ENCODE measurements at places on chromosomes 4 and X.

DNA sequence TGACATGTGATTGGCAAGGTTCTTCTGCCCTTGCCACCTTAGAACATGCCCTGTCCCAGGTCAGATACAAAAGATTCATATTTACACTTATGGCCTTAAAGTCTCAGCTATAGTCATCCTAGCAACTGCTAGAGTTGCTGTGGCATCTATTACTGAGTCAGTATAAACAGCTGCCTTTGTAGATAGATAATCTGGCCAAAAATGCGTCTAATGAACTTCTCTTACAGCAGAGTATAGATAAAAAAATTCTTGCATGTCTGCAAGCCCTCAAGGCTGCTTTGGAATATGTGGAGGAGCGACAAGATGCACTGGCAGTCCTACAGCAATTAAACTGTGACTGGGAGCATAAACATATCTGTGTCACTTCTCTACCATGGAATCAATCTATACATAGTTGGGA is 1209.7 kb upstream of the PABPC4L start:
- no peak for DNase-seq

GRCh38 chr4:106038012-106038411 is 142.7 kb downstream of the NPNT start:
- DNase-seq: no peak

GRCh38 chr4:16116493-16116990 is 32.7 kb upstream of the PROM1 start:
- no peak for DNase-seq

DNA sequence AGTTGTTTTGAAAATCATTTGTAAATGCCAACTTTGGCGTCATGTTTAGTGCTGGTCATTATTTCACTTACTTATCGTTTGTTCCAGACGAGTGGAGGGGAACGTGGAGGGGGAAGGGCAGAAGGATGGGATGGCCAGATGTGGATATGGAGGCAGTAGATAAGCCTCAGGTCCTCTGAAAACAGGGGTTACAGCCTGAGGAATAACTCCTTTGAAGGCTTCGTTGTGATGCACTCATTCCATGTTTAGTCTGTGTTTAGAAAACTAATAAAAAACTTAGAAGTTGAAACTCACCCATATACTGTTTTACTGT is 1.1 kb downstream of the MOB1B start:
- no peak for DNase-seq

- DNase-seq: no peak
These were observed at the start of gene ARMCX1 for GRCh38 chrX:101550362-101550750. Gene ARMCX1 (plus strand): TSS chrX:101550547. CDS start chrX:101552931, 2,384 bp downstream.

Measured in SW480 (cell line).